ENCODE measurements at places on chromosomes 11 and 22.

DNA sequence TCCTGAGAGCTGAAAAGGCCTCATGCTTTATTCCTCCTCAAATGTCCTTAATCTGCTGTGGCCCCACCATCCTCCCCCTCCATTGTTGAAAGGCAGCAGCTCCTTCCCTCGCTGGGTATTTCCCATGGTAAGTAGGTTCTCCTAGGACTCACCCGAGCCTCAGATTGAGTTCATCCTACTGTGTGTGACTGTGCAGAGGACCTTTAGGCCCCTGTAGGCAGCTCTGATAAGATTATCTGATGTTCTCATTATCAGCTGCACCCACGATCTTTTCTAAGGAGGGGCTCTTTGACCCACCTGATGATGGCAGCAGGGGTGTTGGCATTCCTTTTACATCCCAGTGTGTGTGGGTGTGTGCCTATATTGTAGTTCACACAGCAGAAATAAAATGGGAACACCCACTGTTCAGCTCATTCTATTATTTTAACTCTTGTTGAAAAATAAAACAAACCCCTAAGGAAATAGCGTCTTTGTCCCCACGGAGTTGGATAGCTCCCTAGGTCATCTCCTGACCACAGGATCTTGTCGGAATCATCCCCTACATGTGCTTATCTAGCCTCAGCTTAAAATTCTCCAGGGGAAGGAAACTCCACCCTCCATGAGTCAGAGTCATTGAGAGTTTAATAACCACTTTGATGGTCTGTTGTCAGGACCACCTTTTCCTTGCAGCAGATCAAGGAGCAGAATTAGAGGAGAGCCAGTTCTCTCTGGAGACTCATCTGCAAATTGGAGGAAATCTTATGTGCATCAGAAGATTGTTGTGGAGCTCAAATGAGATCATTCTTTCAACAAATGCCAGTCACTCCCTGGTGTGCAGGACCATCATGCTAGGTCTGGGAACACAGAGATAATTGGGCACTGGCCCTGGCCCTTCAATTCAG is 19.3 kb downstream of the ENDOD1 start:
- DNase-seq = no peak

DNA sequence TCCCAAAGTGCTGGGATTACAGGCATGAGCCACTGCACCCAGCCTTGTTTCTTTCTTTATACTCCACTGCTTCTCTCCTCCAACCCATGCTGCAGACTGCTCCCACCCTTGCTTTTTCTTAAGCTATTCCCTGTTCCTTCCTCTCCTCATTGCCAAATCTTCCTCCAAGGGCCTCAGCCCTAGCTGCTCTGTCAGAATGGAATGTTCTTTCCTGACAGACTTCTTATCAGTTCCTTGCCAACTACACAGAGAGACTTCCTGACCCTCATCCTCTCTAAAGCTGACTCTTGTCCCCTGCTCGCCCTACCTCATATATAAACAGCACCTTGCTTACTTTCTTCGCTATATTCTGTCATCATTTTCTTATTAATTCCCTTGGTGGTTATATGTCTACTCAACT is 16.9 kb upstream of the PIK3C2A start:
- no peak for DNase-seq

- DNase-seq = no peak
Observed at GRCh38 chr11:17585911-17586695, 39.0 kb downstream of the OTOG start.

DNA sequence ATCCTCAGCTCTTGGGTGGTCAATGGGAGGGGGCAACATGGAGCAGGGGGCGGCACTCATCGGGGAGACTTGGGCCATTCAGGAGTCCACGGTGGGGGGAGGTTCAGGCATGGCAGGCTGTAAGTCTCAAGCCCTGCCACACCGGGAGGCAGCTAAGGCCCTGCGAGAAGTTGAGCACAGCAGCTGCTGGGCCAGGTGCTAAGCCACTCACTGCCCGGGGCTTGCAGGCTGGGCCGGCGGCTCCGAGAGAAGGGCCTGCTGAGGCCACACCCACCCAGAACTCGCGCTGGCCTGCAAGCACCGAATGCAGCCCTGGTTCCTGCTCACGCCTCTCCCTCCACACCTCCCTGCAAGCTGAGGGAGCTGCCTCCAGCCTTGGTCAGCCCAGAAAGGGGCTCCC is 131.4 kb downstream of the OR4C45 start:
- no peak for DNase-seq

GRCh38 chr11:34382532-34383276 is 24.9 kb upstream of the ABTB2 start:
- no peak for DNase-seq

- no peak for DNase-seq
Observed at GRCh38 chr11:8829556-8829955, 81.4 kb upstream of the AKIP1 start.

GRCh38 chr11:104654181-104654813 is 244.0 kb downstream of the CASP12 start:
- no peak for DNase-seq

- peak; percentile 90 for DNase-seq
Observed at GRCh38 chr11:62599069-62599696, 2.5 kb downstream of the MTA2 start.

DNA sequence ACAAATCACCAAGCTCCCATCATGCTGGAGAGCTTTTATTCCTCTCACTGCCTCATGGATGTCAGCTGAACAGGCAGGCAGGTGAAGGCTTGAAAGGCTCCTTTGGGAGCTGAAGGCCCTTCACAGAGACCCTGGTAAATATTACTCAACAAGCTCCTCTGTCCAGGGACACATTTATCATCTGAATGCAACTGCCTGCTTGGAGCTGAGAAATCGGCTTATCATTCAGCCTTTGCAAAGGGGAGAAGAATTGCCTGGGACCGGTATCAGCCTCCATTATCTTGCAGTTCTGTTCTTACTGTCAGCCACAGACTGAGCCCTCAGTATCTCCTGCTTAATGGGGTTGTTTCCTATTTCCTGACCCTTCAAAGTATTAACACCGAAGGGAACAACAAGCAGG is 113.8 kb upstream of the PITPNB start:
- no peak for DNase-seq

GRCh38 chr22:36365020-36365411 is 22.8 kb downstream of the MYH9 start:
- DNase-seq = peak; percentile 65

GRCh38 chr11:8093931-8094575 is 13.0 kb downstream of the TUB start:
- DNase-seq = no peak

DNA sequence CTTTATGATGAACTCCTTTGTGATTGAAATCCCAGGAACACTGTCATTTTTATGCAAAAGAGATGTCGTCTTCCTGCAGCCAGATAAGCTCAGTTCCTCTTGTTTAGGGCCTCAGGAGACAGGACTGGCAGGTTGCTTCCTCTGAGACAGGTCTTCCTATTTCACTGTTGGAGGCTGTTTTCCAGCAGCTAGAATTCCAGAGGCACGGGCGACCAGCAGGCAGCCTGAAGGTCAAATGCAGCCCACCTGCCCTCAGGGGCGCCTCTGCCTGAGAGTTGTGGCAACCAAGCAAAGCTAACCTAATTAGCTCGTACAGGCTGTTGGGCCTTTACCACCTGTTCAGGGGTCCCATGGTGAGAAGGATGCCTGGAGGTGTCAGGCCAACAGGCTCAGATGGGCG is 22.3 kb downstream of the SLC6A5 start:
- no peak for DNase-seq

- no peak for DNase-seq
Observed at GRCh38 chr11:77063407-77063806, 3.4 kb upstream of the CAPN5 start.

DNA sequence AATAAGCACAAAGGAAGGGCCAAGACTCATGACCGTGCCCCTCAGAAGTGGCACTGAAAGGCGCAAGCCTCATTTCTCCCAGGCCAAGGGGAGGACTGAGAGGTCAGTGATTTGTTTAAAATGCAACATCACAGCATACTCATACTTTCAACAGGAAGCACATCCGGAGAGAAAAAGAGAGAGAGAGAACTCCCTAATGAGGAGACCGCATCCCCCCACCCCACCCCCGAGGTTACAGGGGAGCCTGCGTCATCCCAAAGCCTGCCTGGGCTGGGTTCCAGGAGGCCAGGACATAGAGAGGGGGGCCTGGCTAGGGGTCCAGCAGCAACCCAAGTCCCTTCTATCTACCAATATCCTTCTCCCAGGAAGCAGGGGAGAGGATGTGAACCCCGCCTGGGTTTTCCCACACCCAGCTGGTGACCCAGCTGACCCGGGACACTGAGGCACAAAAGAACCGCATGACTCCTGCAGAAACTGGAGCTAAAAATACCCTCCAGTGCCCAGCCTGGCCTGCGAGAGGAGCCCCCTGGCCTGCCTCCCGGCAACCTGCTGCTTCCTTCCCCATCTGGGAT is 3.8 kb downstream of the CSNK1E start:
- no peak for DNase-seq

GRCh38 chr11:32325725-32326124 is 109.6 kb downstream of the WT1 start:
- no peak for DNase-seq

- DNase-seq = no peak
Observed at GRCh38 chr22:37386441-37386840, 40.8 kb downstream of the ELFN2 start.

DNA sequence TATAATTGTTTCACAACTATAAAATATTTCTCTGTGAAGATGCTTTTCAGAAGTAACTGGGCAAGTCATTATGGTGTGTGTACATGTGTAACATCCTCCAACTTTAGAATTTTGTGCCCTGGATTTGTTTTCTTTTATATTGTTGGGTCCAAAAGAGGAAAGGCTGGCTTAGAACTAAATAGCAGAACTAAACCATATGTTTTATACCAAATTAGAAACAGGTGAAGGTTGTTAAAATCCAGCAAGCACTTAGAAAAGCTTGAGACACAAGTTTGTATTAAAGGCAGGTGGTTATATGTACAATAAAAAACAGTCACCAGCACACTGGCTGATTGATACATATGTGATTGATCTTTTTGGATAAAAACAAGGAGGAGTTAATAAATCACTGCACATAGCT is 158.5 kb downstream of the WNT11 start:
- DNase-seq = no peak

DNA sequence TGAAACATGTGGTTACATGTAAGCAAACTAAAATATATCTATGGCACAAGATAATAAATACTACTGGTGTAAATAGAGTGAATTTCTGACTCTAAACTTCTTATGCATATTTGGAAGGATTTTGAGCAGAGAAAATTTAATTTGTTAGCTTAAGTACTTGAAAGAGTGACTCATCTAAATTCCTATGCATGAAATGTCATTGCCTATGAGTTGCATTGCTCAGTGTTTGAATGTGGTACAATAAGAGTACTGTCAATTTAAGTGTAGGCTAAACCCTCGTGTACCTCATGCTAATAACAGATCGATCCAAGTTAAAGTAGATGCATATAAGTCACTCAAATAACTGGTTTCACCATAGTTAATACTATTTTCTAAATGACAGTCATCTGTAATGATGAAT is 5.3 kb upstream of the CARD18 start:
- no peak for DNase-seq

DNA sequence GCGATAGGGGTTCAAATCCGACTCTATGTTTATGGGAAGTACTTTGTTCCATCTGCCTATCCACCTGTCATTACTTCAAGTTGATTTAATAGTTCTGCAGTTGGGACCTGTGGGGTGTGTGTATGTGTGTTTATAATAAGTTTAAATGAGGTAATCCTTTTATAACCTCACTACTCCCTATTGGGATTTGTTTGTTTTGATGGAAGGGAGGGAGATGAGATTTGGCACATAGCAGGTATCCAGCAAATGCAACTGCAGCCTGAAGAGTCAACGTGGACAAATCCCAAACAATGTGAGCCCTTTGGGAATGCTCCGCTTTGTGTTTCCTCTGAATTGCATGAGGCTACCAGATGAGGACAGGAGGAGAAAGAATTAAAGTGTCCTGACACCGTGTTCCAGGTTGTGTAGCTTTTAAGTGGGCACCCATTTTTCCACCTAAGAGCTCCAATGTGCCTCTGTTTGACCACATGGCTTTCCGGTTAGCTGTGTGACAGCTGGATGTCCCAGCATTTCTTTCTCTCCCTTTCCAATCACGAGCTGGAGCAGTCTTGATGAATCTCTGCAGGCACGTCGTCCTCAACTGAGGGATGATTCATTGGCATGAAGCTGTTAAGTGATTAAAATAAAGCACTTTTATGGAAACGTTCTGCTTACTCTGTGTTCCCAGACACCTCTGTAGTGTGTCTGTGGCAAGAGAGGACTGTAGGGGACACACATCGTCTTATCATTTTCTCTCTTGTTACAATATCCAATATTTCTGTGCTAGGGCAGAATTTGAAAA is 610.7 kb downstream of the NTM start:
- no peak for DNase-seq

GRCh38 chr11:131951121-131951520 is 580.7 kb downstream of the NTM start:
- no peak for DNase-seq

- DNase-seq = no peak
Observed at GRCh38 chr22:39336411-39336810, 13.4 kb upstream of the SYNGR1 start.

DNA sequence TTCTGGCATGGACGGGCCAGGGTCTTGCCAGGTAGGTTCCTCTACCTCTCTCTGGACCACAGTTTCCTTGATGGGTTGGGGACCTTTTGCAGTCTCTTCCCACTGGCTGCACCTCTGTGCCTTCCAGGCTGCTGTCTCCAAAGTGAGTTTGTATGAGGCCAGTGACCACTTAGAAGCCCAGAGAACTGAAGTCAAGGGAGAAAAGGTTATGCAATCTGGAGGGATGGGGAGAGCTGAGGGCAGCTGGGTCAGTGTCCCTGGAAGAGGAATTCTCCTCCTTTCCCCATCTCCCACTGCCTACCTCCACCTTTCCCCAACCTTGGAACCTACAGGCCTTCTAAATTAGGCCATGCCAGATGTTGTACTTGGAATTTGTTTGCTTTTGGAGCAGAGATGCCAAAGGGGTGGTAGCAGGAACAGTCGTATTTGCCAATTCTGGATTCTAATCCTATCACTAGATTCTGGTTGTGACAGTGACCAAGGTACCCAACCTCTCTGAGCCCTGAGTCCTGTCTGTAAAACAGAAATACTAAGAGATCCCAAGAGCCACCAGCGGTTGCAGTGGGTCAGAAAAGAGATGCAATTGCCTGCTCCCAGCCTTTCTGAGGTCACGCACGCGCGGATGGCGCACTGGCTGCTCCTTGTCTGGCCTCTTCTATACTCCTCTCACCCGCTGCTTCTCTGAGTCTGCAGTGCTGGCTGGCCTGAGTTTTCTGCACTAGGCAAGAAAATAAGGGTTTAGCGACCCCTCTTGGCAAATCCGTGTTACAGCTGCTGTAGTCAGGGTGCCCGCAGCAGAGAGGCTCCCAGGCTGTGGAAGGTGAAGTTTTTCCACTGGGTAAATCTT is 10.7 kb upstream of the ACCSL start:
- DNase-seq = no peak

DNA sequence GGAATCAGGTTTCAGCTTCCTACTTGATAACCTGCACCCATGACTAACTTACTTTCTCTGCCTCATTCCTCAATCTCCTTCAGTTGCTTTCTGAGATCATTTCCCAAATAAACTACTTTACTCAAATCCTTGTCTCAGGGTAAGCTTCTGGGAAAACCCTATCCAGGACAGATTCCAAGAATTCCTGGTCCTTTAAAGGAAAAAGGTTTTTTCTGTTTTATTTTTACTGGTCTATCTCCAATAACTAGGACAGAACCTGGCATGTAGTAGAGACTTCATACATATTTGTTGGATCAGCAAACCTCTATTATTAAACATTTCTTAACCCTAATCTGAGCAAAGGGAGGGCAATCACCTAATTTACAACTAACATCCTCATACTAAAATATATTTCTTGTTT is 910.5 kb upstream of the CHORDC1 start:
- DNase-seq = no peak

GRCh38 chr11:10752061-10752460 is 1.0 kb downstream of the CTR9 start:
- no peak for DNase-seq

GRCh38 chr11:61695917-61696316 is 15.7 kb downstream of the DAGLA start:
- peak; percentile 81 for DNase-seq

Data from activated CD4-positive, CD25-positive, alpha-beta regulatory T cell (primary cell).